ENCODE measurements at places on chromosomes 4 and X.

DNA sequence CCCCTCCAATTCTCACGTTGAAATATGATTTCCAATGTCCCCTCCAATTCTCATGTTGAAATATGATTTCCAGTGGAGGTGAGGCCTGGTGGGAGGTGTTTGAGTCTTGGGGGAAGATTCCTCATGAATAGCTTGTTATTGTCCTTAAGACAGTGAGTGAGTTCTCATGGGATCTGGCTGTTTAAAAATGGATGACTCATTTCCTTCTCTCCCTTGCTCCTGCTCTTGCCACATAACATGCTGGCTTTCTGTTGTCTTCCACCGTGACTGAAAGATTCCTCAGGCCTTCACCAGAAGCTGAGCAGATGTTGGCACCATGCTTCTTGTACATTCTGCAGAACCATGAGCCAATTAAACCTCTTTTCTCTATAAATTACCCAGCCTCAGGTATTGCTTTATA is 346.8 kb upstream of the TECRL start:
- no peak for DNase-seq

DNA sequence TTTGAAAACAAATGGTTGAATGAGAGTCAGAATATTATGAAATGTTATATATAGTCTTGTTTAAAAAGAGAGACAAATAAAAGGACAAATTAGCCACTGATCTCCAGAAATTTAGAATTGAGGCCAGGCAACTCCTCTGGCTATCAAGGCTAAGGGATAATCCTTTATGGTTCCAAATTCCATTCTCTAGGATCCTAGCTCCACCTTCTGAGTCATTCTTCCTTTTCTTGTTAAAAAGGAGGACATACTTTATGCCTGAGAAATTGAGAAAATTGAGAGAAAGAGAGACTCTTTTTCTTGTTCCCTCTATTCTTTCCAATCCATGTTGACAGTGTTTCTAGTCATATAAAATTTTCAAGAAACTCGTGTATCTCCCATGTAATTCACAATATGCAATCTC is 1299.5 kb downstream of the FSTL5 start:
- no peak for DNase-seq

DNA sequence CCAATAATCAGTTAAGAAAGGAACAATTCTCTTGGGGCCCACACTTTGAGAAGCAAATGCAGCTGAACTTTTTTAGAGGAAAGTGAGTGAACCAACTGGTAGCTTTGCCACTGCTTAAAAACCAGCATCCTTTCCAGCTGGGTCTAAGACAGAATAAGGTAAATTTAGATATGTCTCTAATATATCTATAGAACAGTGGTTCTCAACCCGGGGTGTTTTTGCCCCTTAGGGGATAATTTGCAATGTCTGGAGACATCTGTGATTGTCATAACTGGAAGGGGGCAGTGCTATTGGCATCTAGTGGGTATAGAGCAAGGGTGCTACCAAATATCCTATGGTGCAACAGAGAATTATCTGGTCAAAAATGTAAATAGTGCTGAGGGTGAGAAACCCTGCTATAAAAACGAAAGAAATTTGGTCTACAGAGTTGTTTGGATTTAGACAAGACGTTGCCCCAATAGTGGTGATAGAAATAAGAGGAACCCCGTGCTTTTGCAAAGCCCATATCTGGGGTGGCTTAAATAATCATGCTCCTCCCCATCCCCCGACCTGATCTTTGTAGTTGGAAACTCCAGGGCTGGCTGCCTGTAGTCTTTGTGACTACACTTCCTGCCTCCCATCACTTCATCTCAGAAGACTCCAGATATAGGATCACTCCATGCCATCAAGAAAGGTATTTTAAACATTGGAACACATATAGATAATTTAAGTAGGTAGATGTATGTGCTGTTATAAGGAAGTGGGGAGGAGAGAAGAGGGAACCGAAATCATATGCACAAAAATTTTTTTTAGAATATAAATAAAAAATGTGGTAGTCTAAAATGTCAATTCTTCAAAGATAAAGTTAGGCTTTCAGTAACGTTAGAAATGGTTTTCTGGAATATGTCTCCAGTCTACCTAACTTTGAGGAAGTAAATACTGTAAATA is at the start of gene TLR7:
Gene TLR7 (plus strand): TSS at position 622 of the 927 bp plus-strand sequence. CDS start 507 bp downstream, outside the sequence.
- DNase-seq: no peak

DNA sequence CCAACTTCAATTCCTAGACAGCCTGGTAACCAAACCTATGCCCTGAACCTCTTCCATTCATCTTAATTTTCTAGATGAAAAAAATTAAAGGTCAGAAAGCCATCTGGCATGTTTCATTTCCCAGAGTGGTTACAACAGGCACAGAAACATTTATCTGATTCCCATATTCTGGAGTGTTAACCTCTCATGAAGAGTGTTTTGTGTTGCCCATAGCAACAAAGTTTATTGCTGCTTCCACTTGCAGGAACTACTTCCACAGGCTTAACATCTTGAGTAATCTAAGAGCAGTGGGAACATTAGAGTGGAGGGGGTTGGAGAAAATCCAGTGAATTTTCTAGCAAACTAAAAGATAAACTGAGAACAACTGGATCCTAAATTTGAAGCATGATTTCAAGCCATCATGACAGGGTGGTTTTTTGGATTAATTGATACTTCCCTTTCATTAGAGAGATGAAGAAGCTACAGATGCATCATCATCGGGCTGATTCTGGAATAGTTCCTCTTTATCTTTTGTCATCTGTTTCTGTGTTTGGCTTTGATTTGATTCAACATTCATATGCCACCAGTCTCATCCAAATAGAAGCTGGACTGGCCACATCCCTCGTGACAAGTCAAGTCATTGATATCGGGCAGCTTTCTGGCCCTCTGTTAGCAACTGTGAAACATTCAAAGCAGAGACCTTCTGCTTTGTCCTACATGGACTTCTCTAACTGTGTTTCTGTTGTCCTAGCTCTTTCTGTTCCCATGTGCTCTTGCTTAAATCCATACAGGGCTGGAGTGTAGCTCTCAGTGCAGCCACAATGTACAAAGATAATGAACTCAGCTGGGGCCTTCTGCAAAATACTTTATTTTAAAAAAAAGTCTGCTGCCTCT is 167.3 kb downstream of the MID1IP1 start:
- DNase-seq: no peak

GRCh38 chr4:123675567-123675966 is 279.0 kb downstream of the SPRY1 start:
- no peak for DNase-seq

GRCh38 chrX:133698298-133698697 is 283.0 kb upstream of the GPC4 start:
- DNase-seq: no peak

DNA sequence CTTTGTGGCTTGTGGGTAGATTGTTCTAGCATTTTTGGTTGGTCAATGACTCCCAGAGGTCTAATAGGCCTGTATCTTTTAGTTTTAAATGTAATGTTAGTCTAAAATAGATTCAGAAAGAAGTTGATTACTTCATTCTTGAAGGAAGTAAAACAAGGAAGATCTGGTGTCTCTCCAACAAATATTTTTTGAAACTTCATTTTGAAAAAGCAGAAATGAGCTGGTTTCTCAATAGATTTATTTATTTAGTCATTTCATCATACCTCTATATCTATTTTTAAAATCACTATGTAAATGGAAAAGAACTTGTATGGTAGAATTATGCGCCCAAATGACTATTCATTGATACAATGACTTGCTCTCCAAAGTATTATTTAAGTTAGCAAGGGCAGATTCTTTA is 7.2 kb downstream of the HTR2C start:
- DNase-seq: no peak

DNA sequence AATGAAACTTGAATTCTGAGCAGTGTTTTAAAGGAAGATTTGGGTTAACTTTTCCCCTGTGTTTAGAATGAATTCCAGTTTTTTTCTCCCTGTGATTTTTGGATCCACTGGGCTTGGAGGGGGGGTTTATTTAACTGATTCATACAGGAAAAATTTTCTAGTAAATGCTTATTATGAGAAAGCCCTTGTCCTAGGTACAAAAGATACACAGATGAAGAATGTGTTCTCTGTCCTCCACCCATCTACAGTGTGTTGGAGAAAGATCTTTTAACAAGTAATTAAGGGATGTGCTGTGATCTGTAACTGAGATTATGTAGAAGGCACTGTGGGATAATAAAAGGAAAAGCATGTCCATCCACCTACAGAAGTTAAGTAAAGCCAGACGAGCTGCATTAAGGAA is 103.9 kb downstream of the STIM2 start:
- no peak for DNase-seq

DNA sequence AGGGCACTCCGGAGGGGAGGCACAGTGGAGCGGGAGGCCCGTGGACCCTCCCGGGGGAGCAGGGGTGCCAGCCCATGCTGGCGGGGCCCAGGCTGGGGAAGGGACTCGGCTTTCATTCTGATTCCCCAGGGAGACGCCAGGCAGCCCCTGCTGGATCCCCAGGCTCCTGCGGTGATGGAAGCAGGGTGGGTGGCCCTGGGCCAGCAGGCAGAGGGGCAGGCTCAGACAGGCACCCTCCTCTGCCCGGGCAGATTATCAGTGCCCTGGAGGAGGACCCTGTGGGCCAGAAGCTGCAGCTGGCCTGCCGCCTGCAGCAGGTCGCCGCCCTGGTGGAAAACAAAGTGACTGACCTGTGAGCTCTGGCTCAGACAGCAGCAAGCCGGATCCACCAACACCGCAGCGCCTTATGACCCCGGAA is 2.1 kb upstream of the SRPK3 start:
- no peak for DNase-seq

GRCh38 chr4:170446782-170447181 is 357.0 kb upstream of the AADAT start:
- no peak for DNase-seq

- peak; percentile 67 for DNase-seq
These were observed 84.2 kb downstream of the CNOT6L start for GRCh38 chr4:77734928-77735327.

- DNase-seq: no peak
These were observed 11.7 kb upstream of the ABLIM2 start for GRCh38 chr4:8170341-8170740.

DNA sequence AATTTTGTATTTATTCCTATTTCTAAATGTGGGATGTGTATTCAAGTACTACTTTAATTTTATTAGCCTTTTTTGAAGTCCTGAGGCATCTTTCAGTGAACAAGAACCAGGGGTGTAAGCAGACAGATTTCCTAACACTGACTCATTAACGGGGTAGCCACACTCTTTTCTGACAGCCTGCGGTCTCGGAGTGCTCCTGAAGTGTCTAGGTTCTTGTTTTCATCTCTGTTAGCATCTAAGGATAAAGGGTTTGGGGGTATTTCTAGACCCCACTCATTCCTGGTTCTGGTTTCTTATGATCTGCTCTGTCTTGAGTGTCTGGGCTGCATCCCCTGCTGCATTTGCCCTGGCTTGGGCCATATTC is 71.9 kb downstream of the GC start:
- DNase-seq: no peak

DNA sequence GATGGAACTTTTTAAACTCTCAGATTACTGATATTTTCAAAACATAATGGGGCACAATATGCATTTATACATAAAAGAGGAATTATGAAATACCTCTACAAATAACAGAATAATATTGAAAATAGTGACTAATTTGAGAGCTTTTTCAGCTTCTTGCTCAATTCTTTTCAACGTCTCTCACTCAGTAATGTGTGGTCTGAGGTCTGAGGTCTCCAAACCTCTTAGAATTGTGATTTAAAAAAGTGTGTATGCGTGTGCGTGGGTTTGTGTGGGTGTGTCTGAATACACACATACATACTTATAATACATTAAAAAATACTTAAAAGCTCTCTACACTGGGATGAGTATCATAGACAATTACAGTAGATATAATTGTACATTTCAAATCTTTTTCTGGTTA is 7.9 kb downstream of the NDNF start:
- DNase-seq: peak; percentile 31

DNA sequence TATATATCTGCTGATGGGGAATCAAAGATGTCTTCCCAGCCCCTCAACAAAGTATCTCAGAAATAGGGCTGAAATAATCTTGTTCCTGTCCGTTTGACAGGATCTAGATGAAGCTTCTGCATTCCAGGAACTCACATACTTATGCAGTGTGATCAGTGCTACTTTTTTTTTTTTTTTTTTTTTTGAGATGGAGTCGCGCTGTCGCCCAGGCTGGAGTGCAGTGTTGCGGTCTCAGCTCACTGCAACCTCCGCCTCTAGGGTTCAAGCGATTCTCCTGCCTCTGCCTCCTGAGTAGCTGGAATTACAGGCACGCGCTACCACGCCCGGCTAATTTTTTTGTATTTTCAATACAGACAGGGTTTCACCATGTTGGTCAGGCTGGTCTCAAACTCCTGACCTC is 36.4 kb downstream of the DHX15 start:
- DNase-seq: no peak

GRCh38 chrX:111123606-111124179 is 27.7 kb downstream of the PAK3 start:
- DNase-seq: no peak

DNA sequence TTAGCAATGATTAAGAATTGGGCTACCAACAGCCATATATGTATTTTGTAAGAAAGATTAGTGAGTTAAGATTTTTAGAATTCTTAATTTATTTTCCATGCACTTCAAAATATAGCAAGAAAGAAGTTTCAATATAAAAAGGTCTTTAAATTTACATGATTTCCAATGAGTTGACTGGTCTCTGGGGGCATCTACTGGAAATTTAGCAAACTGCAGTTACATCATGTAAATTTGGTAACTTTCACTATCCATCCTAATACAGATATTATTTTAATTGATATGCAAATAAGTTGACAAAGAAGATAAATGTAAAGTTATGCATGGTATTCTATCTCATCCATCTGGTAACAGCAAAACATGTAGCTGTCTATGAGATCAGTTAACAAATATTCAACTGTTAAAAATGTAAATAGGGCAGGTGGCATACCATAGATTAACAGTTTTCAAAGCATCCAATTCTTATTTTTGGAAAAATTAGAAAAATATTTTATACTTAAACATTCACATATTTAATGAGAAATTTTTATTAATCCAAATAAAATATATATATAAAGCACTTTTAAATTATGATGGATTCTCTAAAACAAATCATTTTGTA is 29.1 kb downstream of the TTC29 start:
- peak; percentile 42 for DNase-seq

DNA sequence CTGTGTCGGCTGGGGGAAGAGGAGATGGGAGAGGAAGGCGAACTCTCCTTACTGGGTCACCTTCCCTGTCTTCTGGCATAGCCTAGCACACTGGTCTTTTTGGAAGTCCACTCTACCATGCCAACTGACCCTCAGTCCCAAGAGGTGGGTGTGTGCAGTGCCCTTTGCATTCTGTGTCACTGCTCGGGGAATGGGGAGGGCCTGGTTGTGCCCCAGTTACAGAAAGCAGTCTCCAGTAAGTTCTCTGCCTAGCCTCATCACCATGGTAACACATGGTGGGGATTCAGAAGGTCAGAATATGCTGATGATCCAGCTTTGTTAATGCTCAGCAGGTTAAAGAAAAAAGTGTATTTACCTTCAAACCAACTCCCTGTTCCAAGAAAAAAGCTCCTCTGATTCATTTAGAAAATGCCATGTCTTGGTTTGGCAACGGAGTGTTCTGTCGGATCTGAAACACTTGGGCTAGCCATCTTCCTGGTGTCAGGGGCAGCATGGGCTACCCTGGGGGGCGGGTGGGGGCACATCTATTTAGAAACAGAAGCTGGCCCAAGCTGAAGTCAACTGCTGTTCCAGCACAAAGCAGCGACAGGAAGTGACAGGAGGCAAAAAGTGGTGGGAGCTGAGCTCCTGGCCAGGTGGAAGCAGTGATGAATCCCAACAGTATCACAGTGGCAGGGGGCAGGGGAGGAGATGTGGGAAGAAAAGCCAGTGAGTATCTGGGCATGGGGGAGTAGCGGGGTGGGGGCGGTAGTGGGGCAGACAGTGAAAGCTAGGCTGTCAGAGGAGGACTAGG is 37.0 kb downstream of the NSG1 start:
- no peak for DNase-seq

GRCh38 chr4:23105759-23106370 is 413.1 kb downstream of the GBA3 start:
- DNase-seq: no peak

- no peak for DNase-seq
These were observed 139.1 kb downstream of the VEGFC start for GRCh38 chr4:176653401-176654220.

Measured in activated CD8-positive, alpha-beta T cell treated with anti-CD3 and anti-CD28 coated beads for 36 hours (primary cell).